ENCODE measurements at places on chromosomes 3 and 15.

DNA sequence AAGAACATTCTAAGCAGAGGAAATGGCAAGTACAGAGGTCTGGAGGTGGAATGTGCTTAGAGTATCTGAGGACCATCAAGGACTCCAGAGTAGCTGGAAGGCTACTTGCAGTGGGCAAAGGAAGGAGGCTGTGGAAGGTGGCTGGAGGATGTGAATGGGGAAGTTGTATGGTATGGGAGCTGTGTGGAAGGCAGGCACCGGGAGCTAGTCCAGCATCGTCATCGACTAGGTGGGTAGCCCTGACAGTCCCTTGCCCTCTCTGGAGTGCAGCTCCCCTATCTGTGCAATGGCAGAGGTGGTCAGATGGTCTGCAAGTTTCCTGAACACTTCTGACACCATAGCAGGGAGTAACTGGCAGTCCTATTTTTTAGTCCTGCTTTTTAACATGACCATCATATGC lies 19.3 kb downstream of the CCDC13 start:
- no peak for DNase-seq

- DNase-seq, result no peak
These were observed 116.9 kb downstream of the CD47 start for GRCh38 chr3:107973961-107974360.

GRCh38 chr15:39124155-39124552 lies 456.7 kb upstream of the THBS1 start:
- DNase-seq, result no peak

- no peak for DNase-seq
These were observed 147.4 kb downstream of the ATP10A start for GRCh38 chr15:25715536-25716413.

- DNase-seq, result no peak
These were observed 36.4 kb downstream of the ZDHHC3 start for GRCh38 chr3:44939581-44940036.

- DNase-seq, result no peak
These were observed 26.4 kb upstream of the SKIL start for GRCh38 chr3:170331143-170331542.

- DNase-seq, result no peak
These were observed 465.2 kb upstream of the TPRG1 start for GRCh38 chr3:188706599-188706998.

DNA sequence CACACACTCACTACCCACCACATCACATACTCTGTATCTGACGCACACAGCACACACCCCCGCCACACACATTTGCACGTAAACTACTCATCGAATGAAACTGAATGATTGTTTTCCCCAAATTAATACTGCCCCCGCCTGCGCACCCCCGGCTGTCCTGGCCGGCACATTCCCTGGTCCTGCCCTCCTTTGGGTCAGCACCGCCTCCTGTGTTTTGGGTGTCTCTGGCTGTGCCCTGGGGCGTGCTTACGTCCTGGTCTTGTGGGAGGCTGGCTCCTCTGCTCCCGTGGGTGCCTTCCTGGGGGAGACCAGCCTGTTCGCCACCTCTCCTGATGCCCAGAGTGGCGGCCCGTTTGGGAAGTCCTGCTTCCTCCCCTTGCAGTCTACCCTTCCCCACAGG lies 30.2 kb downstream of the APBA2 start:
- no peak for DNase-seq

DNA sequence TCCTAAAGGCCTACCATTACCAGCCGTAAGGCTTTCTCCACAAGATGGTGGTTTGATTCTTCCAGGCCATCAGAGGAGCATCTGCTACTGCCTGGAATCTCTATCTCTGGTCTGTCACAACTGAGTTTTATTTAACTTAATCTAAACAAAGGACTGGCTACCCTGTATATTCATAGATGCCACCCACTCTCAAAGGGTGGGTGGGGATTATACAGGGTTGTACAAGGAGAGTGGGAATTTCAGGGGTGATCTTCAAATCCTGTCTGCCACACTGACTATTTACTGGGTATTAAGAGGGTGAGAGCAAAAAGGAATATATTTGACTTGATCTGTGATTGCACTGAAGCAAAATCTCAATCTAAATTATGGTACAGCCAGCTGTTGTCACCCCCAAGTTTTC lies 253.3 kb downstream of the MBNL1 start:
- no peak for DNase-seq

All from CD4-positive, alpha-beta memory T cell (primary cell).